ENCODE measurements at places on chromosomes 6 and 20.
A peak's percentile ranks its signal among the peaks of the same experiment; 100 is the strongest.

DNA sequence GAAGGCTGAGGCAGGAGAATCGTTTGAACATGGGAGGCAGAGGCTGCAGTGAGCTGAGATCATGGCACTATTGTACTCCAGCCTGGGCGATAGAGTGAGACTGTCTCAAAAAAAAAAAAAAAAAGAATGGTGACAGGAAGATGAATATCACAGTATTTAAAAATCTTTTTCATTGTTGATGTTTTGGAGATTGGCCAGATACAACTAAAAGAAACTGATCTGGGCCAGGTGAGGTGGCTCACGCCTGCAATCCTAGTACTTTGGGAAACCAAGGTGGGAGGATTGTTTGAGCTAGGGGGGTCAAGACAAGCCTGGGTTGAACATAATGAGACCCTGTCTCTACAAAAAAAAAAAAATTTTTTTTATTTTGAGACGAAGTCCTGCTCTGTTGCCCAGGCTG lies 52.1 kb downstream of the TRAF3IP2 start:
- DNase-seq = no peak

GRCh38 chr6:113632220-113632864 lies 224.8 kb upstream of the MARCKS start:
- DNase-seq = peak; percentile 59

GRCh38 chr20:5748246-5748645 lies 2.0 kb upstream of the SHLD1 start:
- DNase-seq = no peak

- DNase-seq = no peak
These were observed 43.3 kb downstream of the PPARD start for GRCh38 chr6:35385457-35386202.

- DNase-seq = peak; percentile 55
These were observed 83.2 kb upstream of the TAB2 start for GRCh38 chr6:149234051-149234962.

DNA sequence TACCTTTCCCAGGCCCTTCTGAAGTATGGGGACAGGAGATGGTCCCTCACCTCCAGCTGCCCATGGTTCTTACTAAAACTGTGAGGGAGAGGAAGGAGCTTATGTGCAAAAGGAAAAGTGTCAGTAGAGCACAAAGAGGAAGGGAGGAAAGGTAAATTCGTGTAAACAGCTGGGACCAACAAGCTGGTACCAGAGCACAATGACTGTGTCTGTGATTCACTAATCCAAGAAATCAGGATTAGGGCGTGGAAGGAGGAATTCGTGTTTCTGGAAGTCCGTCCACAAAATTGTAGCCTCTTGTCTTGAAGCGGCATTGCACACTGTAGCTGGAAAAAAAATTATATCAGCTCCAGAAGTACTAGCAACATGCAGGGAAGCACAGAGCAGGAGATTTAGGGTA lies 129.0 kb upstream of the RREB1 start:
- DNase-seq = no peak

DNA sequence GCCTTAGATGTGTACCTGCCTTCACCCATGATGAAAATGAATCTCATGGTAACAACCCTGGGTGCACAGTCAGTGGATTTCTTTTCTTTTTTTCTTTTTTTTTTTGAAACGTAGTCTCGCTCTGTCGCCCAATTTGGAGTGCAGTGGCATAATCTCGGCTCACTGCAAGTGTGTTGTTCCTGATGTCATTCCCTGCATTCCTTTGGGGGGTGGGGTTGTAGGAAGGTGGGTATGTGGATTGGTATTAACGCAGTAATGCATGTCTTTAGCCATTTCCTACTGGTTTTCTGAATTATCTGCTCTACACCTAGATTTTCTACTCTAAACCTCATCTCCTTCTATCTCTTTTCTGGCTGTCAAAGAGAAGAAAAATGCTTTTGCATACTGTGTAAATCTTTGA lies 146.6 kb downstream of the RNF144B start:
- DNase-seq = no peak

DNA sequence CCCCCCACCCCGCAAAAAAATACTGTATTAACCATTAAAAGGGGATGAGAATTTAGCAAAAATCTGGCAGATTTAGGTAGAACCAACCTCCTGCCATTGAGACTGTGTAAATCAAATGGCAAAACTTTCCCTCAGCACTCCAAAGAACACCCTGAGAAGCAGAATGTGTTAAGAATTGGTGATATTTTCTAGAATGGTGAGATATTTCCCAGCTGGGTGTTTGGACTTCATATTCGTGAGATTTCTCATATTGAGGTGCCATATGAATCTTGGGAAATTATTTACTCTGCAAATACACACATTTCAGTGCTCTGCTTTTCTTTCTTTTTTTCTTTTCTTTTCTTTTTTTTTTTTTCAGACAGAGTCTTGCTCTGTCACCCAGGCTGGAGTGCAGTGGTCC lies 66.3 kb upstream of the FOXO3 start:
- no peak for DNase-seq

DNA sequence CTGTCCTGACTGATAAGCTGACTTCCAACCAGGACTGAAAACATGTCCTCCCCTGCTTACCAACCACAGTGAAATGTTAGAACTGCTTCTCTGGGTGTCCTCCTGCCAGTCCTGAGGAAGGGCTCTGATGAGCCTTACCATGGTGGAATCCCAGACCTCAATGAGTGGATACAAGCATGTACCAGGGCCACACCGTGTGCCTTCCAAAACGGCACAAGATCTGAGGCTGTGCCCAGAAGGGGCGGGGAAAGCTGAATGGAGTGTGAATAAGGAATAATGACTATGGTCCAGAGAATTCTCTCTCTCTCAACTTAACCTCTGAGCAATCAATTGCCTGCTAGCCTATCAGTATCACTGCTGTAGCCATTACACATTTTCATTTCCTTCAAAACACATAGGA lies 51.7 kb downstream of the PDE10A start:
- DNase-seq = no peak

DNA sequence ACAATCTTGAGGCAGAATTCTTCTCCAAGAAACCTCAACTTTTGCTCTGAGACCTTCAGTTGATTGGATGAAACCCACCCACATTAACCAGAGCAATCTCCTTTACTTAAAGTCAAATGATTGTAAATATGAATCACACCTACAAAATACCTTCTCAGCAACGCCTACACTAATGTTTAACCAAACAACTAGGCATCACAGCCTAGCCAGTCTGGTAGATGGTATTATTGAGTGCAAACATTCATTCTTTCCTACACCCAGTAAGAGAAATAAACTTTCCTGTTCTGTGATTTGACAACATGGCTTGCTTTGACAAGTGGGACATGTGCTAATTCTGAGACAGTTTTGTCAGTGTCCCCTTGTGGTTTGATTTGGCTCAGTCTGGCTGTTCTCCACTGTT lies 252.2 kb downstream of the HACE1 start:
- DNase-seq = no peak

- DNase-seq = peak; percentile 22
These were observed 10.1 kb upstream of the NXT1 start for GRCh38 chr20:23340524-23340923.

DNA sequence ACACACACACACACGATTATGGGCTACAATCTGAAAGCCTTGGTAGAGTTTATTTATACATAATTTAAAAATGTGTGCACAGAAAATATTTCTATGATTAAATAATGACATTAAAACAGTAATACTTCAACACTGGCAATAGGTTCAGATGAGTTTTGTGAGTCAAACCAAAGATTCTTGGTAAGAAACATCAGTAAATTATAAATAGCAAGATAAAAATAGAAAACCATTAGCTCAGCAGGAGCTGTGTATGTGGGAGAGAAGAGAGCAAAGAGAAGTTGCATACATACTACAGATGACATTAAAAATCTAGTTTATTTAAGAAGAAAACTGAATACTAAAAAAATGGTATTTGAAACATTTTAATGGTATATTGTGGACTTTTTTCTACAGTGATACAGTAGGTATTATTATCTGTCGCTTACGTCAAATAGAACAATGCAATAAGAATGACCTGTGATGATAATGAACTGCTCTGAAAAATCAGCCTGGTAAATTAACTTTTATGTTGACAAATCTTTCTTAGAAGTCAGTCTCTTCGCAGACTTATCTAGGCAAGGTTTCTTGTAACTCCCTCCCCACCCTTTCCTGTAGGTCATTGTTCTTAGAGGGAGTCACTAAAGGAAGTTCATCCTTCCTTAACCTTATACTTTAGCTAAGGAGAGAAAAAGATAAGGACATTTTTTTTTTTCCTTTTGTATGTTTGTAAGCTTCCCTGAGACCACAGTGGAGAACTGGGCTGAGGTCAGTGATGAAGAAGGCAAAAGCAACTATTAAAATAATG lies 149.3 kb downstream of the GJA1 start:
- DNase-seq = no peak

DNA sequence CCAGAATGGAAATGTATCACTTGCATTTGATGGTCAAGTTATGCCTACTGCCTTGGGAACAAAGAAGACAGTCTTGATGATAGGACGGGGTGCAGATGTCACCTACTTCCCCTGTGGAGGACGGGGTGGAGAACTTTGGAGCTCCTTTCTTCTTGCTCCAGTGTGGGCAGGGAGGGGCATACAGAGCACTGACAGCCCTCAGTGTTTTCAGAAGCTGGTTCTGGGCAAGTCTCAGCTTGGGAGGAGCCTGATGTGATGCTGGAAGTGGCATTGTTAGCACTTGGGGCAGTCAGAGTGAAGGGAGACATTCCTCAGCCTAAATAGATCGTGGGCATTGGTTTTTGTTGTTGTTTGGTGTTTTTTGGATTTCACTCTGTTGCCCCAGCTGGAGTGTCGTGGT lies 59.7 kb downstream of the SYNJ2 start:
- no peak for DNase-seq

- DNase-seq = no peak
These were observed 109.0 kb upstream of the COL21A1 start for GRCh38 chr6:56356426-56356825.

- no peak for DNase-seq
These were observed 105.2 kb downstream of the UNC5CL start for GRCh38 chr6:40933864-40934263.

- DNase-seq = no peak
These were observed 294.8 kb downstream of the RNF144B start for GRCh38 chr6:18681832-18682503.

- peak; percentile 58 for DNase-seq
These were observed at the start of gene ENPP5 for GRCh38 chr6:46170357-46171289. TSS of gene ENPP5 (minus strand) at chr6:46170980. CDS start at chr6:46168262, 2,718 bp downstream.

GRCh38 chr20:23223908-23224580 lies 126.5 kb upstream of the NXT1 start:
- DNase-seq = no peak

DNA sequence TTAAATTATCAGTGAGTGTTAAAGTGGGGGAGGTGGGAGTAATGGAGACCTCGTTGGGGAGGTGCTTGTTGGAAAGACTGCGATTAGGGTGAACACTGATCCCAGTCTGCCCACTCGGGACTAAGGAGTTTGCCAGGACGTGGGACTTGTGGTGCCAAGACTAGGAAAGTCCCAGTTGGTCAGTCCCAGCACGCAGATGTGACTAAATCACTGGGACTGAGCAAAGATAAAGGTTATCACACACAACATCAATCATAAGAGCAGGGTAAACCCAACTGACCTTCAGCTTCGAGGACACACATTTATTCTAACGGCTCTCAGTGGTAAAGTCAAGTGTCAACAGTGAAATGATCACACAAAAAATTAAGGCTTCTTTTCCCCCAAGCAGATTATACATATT lies 45.5 kb downstream of the PDE10A start:
- no peak for DNase-seq

GRCh38 chr20:18578581-18578980 lies 9.3 kb upstream of the DTD1 start:
- no peak for DNase-seq

GRCh38 chr6:11021003-11021402 lies 23.1 kb downstream of the ELOVL2 start:
- no peak for DNase-seq

DNA sequence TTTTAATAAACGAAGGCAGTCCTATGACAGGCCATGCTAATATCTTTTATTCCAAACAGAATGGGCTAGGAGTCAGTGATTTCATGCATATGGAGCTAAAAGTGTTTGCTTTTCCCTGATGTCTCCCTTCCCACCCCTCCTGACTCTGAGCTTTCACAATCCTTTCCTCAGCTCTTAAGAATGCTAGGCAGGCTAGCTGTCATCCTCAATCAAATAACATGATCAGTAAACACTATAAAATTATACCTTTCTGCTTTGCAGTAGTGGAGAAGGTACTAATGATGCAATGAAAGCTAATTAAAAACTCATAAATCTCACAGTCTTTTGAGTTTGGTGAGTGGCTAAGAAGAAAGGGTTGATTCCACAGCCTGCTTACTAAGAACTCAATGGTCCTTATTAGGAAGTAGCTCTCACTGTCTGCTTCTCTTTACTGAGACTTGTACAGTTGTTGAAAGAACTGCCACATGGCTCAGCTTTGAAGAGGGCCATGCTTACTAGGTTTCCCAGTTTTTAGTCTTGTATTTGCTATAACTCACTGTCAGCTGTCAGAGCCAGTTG lies 250.9 kb upstream of the JAG1 start:
- no peak for DNase-seq

DNA sequence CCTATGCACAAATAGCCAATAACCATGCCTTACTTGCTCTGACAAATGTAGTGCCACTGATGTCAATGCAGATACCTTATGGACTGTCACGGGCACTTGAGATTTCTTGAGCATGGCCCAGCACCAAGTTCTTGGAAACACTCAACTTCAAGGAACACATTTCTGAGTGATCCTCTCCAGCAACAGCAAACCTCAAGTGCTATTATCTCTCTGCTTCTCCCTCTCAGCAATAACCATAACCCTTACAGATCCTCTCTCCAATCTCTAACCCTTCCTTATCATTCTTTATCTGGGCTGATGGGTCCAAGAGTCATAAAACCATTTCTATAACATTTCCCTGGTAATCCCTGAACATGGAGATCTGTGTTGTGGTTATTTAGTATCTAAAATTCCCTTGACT lies 266.9 kb upstream of the STXBP5 start:
- DNase-seq = no peak

- no peak for DNase-seq
These were observed 40.3 kb downstream of the SEC63 start for GRCh38 chr6:107917451-107918375.

DNA sequence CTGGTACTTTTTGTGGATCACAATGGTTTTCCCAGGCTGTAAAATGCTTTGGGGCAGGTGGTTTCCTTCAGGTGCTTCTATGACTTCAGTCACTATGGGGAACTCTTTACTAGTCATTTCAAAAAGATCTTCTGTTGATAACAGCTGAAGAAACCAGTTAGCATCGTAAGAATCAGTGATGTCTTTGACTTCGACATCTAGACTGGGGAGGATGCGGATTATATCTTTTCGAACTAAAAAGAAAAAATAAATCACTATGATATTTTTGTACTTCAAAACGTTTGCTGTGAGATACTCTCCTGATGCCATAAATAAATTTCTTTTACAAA lies 87.2 kb downstream of the THEMIS start:
- DNase-seq = no peak

DNA sequence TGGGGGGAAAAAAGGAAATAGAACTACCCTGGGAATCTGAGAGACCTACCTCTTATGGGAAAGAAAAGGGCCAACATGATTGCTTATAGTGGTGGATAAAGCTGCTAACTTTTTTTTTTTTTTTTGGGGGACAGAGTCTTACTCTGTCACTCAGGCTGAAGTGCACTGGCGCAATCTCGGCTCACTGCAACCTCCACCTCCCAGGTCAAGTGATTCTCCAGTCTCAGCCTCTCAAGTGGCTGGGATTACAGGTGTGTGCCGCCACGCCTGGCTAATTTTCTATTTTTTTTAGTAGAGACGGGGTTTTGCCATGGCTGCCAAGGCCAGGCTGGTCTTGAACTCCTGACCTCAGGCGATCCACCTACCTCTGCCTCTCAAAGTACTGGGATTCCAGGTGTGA lies 39.5 kb upstream of the TBC1D22B start:
- no peak for DNase-seq
